ENCODE measurements at places on chromosomes 4 and X. TPM values are rescaled to one million over a fixed set of nuclear protein-coding genes. Genes with fewer than 3 reads are reported as not detected.

DNA sequence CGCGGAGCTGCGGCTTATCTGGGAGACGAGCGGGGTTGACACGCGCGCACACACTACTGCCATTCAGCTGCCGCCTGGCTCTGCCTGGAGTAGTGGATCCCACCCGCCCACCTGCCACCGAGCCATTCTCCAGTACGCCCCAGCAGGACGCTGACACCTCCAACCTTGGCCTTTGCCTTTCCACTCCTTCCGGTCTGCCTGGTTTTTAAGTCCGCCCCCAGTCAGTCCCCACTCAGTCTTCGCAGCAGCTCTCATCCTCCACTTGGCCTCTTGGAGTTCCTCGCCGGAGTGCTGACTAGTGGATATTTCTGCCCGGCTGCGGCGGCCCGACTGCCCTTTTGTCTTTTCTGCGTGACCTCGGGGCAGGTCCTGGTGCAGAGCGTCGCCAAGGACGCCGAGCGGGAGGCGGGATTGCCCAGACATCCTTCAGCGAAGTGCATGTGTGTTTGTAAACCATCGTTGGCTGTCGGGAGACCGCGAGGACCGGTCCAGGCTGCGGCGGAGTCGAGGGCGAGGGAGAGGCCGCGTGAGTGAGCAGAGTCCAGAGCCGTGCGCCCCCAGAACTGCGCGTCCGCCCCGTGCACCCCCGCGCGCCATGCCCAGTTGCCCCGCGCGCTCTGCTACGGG is 1.1 kb downstream of the SLIT2 start:
- H3K36me3 ChIP-seq, result no peaks in the 10 kb centered on the region
- peak overlapping the region; percentile 84 for H3K4me3 ChIP-seq
- H3K27me3 ChIP-seq, result no peaks in the 10 kb centered on the region
- H3K27ac ChIP-seq, result no peak overlapping the region
- peaks cover 2% of the 10 kb centered on the region for H3K4me1 ChIP-seq

NLGN3 gene
- 0.97 TPM for polyA plus RNA-seq

SCML2 gene
- polyA plus RNA-seq, result 1.3 TPM

DNA sequence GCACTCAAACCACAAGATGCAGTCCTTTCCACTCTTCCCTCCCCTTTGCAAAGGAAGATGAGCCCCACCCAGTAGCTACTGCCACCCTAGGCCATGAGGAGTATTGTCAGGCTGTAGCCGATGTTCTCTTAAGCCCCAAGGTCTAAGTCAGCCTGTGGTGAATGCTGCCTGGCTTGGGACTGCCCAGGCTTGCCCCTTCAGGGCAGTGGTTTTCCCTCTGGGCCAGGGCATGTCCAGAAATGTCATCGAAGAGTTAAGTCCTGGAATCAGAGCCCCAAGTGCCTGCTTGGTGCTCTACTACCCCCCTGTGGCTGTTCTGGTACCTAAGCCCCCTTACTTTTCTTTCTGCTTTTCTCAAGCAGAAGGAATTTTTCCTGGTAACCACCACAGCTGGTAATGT is 11.8 kb upstream of the PGK1 start:
- H3K4me1 ChIP-seq, result no peaks in the 10 kb centered on the region
- DNase-seq, result peak; percentile 30
- no peak overlapping the region for H3K27ac ChIP-seq
- no peak overlapping the region for H3K4me3 ChIP-seq
- H3K27me3 ChIP-seq, result no peaks in the 10 kb centered on the region

CXCL9 gene
- 1.2 TPM for polyA plus RNA-seq

GRCh38 chr4:70337886-70338420 is 3.2 kb downstream of the CABS1 start:
- H3K36me3 ChIP-seq, result no peaks in the 10 kb centered on the region
- no peak overlapping the region for H3K27ac ChIP-seq
- no peak for DNase-seq

PNMA6A gene
- polyA plus RNA-seq, result 15.8 TPM

- no peak overlapping the region for H3K4me3 ChIP-seq
- no peaks in the 10 kb centered on the region for H3K4me1 ChIP-seq
- H3K27me3 ChIP-seq, result no peaks in the 10 kb centered on the region
- DNase-seq, result no peak
These were observed 276.6 kb upstream of the FAT1 start for GRCh38 chr4:187000281-187000680.

RAB9A gene
- polyA plus RNA-seq, result 31.1 TPM

- no peak for DNase-seq
- H3K36me3 ChIP-seq, result no peaks in the 10 kb centered on the region
- H3K4me1 ChIP-seq, result peaks cover 5% of the 10 kb centered on the region
- no peak overlapping the region for H3K4me3 ChIP-seq
- no peak overlapping the region for H3K27ac ChIP-seq
- no peaks in the 10 kb centered on the region for H3K27me3 ChIP-seq
These were observed 62.9 kb downstream of the DCX start for GRCh38 chrX:111349101-111349500.

SULT1E1 gene
- 0.28 TPM for polyA plus RNA-seq

GRCh38 chrX:73262991-73263390 is 48.3 kb upstream of the NAP1L2 start:
- H3K4me3 ChIP-seq, result no peak overlapping the region
- no peaks in the 10 kb centered on the region for H3K27me3 ChIP-seq
- no peak overlapping the region for H3K27ac ChIP-seq
- no peaks in the 10 kb centered on the region for H3K4me1 ChIP-seq

DNA sequence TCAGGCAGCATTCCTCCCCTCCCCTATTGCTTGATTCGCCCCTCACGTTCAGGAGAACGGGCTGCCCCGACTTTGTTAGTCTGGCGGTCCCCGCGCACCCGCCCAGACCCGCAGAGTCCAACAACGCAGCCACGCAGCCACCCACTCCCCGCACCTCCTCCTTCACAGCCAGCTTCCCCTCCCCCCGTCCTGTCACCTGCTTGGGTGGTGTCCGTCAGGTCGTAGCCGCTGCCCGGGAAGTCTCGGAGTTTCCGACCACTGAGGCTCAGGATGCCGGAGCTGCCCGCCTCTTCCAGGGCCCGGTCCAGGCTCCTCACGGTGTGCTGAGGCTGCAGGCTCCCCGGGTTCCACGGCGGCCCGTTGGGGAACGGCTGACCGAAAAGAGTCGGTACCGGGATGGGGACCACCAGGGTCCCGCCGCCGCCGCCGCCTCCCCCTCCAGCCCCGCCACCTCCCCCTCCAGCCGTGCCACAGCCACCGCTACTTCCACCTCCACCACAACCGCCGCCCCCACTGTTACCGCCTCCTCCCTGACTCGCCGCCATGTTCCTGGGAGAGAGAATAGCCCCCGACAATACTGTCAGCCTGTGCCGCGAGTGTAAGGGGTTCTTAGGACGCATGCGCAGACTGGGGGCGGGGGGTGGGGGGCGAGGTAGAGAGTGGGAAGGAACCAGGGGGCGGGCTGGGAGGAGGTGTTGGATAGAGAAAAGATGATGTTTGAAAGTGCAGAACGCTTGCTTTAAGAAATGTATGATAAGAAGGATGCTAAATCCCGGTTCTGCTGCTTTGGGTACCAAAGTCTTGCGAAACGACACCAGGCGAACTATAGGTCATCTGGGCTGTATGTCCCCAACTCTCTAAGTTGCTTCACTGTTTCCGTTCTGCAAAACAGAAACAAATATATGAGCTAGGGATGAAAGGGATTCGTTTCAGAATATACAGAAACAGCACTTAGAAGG is at the start of gene LRCH2:
TSS of gene LRCH2 (minus strand) at position 600 of the 959 bp plus-strand sequence. CDS start at position 545, 55 bp downstream.
- DNase-seq, result peak; percentile 67
- no peaks in the 10 kb centered on the region for H3K36me3 ChIP-seq
- no peaks in the 10 kb centered on the region for H3K4me1 ChIP-seq
- H3K27ac ChIP-seq, result no peak within 1 kb of the TSS
- H3K27me3 ChIP-seq, result peaks cover 4% of the 10 kb centered on the region

GRCh38 chr4:21652508-21653231 is 295.9 kb downstream of the KCNIP4 start:
- no peaks in the 10 kb centered on the region for H3K4me1 ChIP-seq
- DNase-seq, result no peak
- H3K27ac ChIP-seq, result no peak overlapping the region
- H3K36me3 ChIP-seq, result no peaks in the 10 kb centered on the region
- no peak overlapping the region for H3K4me3 ChIP-seq

DNA sequence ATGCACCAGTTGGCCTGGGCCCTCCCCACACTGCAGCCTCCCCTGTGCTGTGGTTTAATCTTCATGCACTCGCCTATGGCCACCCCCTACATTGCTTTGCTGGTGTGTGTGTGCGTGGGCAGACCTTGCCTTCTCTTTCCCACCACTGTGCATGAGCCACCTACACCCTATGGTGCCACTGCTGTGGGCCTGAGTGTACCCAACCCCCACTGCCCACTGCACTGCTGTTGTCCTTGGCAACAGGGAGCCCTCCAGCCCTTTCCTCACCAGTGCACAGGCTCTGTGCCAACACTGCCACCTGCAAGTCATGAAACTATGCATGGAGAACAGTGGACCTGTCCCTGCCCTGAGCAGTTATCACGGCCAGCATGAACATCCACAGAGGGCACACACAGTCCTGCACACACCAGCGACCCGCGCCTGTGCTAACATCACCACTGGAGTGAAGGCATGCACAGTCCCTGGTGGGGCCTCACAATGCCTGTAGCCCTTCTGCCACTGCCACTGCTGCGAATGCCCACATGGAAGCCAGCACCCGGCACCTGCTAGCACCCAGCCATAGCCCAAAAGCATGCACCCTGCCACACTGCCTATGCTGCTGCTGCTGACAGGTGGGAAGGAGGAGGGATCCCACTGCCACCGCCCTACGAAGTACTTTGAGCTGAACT is 237.8 kb upstream of the ARSJ start:
- no peaks in the 10 kb centered on the region for H3K27me3 ChIP-seq
- no peak overlapping the region for H3K4me3 ChIP-seq
- peaks cover 6% of the 10 kb centered on the region for H3K4me1 ChIP-seq
- peak; percentile 14 for DNase-seq

- DNase-seq, result no peak
- H3K36me3 ChIP-seq, result peaks cover 3% of the 10 kb centered on the region
- no peaks in the 10 kb centered on the region for H3K4me1 ChIP-seq
- H3K27me3 ChIP-seq, result no peaks in the 10 kb centered on the region
- no peak overlapping the region for H3K27ac ChIP-seq
These were observed 74.1 kb downstream of the SLC10A6 start for GRCh38 chr4:86775061-86775460.

JCHAIN gene
- 5.1 TPM for polyA plus RNA-seq

DNA sequence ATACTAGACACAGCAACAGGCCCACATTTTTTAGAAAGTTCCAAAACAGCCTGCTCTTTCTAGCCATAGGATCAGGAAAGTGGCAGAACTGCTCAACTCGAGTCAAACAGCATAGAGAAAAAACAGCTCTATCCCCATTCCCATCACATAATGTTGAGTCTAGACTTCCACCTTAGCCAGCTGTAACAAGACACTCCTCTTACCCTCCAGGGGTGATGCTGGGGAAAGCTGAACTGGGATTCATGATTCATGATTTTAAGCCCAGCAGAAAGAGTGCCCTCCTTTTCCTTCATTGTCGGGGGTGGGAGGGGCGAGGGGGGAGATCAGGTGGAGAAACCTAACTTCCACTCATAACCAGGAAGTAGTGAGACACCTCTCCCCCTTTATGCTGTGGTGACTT is 86.1 kb downstream of the CENPC start:
- H3K4me3 ChIP-seq, result no peak overlapping the region
- peaks cover under 1% of the 10 kb centered on the region for H3K36me3 ChIP-seq
- no peaks in the 10 kb centered on the region for H3K4me1 ChIP-seq
- no peak for DNase-seq
- H3K27ac ChIP-seq, result no peak overlapping the region

GRSF1 gene
- polyA plus RNA-seq, result 64.9 TPM

- no peaks in the 10 kb centered on the region for H3K27me3 ChIP-seq
- no peak overlapping the region for H3K4me3 ChIP-seq
- DNase-seq, result no peak
- H3K4me1 ChIP-seq, result no peaks in the 10 kb centered on the region
- no peak overlapping the region for H3K27ac ChIP-seq
- H3K36me3 ChIP-seq, result no peaks in the 10 kb centered on the region
These were observed 302.3 kb upstream of the IGFBP7 start for GRCh38 chr4:57412259-57413054.

- DNase-seq, result peak; percentile 71
- no peaks in the 10 kb centered on the region for H3K4me1 ChIP-seq
- no peak overlapping the region for H3K4me3 ChIP-seq
- H3K27ac ChIP-seq, result no peak overlapping the region
These were observed 475.7 kb upstream of the SLIT2 start for GRCh38 chr4:19776021-19776459.

GRCh38 chr4:119025420-119025819 is 110.2 kb upstream of the MYOZ2 start:
- H3K27me3 ChIP-seq, result no peaks in the 10 kb centered on the region
- H3K4me3 ChIP-seq, result no peak overlapping the region
- no peaks in the 10 kb centered on the region for H3K4me1 ChIP-seq
- no peak for DNase-seq

DNA sequence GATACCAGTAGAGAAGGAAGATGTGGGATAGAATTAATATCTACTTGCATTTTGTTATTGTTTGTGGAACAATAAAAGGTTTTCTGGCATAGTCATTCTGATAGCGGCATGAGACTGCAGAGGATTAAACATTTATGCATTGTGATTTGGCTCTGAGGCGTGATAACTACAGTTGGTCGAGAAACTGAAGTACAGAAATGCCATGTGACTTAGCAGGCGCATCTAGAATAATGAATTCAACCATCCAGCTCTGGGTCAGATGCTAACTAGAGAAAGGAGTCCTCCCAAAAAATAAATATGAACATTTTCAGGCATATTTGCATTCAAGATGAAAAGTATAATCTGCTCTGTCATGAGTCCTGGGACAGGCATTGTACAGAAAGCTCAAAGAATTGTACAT is 62.8 kb downstream of the CCSER1 start:
- no peak overlapping the region for H3K27ac ChIP-seq
- no peaks in the 10 kb centered on the region for H3K4me1 ChIP-seq
- no peaks in the 10 kb centered on the region for H3K36me3 ChIP-seq
- no peak for DNase-seq
- H3K4me3 ChIP-seq, result no peak overlapping the region

ARHGAP36 gene
- polyA plus RNA-seq, result not detected

DNA sequence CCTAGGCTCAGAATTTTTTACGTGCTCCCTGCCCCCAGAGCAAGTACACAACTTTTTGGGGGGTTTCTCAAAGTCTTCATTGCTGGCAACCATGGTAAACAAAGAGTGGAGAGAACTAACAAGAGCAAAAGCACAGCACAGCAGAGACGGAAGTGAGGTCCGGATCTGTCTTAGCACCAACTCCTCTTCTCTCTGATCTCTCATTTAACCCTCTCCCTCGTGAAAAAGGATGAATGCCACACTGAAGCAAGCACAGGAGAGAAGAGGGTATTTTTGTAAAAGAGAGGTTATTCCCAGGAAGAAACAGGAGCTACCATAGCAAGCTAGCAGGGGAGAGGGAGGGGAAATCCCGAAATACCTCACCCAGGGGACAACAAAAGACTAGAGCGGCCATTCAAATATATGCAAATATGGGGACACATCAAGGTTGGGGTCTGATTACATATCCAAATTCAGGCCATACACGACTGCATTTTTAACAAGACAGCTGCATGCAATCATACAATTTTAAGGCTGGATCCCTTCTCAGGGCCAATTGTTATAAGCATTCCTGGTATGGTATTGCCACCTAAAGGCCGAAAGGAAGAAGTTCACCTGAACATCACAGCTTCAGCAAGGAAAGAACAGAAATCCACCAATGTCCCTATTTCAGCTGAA is 46.6 kb downstream of the CD40LG start:
- no peaks in the 10 kb centered on the region for H3K36me3 ChIP-seq
- DNase-seq, result peak; percentile 40
- H3K4me1 ChIP-seq, result no peaks in the 10 kb centered on the region

NCAPG gene
- polyA plus RNA-seq, result 0.19 TPM

TLR10 gene
- polyA plus RNA-seq, result 0.11 TPM

VEGFD gene
- 1.2 TPM for polyA plus RNA-seq

All from kidney (tissue), 22 donors.